ENCODE measurements at places on chromosomes 1 and 21.

GRCh38 chr1:98817821-98818220, 156.3 kb downstream of the SNX7 start:
- DNase-seq, result no peak

GRCh38 chr1:167592475-167592874, 37.6 kb upstream of the RCSD1 start:
- DNase-seq, result no peak

GRCh38 chr1:182633031-182633430, 28.8 kb upstream of the RGS16 start:
- no peak for DNase-seq

GRCh38 chr1:210739627-210740026, 394.3 kb downstream of the KCNH1 start:
- DNase-seq, result no peak

DNA sequence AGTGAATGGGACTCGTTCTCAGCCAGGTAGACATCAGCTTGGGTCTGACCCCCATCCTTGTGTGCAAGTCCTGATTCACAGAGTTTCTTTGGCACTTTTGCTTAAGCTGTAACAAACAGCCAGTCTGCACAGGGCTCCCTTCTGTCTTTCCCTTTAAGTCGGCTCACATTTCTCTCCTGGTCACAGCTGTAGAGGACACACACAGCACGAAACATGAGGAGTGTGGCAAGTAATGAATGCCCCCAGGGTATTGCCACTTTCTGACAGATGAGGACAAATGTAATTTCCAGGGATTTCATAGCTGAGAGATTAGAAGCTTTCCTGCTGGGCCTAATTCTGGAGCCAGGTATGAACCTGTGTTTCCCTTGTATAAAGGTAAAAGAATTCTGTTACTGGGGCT, 423.5 kb downstream of the KIF26B start:
- DNase-seq, result no peak

GRCh38 chr1:85575363-85575995, 5.1 kb upstream of the CCN1 start:
- DNase-seq, result no peak

GRCh38 chr1:217333939-217334338, 297.0 kb downstream of the GPATCH2 start:
- DNase-seq, result no peak

DNA sequence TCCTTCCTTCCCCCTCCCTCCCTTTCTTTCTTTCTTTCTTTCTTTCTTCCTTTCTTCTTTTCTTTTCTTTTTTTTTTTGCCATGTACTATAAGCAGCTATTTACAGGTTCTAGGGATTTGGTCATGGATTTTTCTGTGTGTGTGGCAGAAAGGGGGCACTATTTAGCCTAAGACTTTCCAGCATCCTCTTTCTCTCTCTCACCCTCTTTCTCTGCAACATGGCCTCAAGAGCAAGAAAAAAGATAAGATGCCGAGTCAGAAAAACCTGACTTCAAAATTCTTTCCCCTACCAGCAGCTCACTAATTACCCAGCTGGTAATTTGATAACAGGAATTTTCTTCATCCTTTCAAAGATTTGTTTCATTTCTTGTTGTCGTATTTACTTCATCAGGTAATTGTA, 458.3 kb upstream of the ADAMTS5 start:
- no peak for DNase-seq

DNA sequence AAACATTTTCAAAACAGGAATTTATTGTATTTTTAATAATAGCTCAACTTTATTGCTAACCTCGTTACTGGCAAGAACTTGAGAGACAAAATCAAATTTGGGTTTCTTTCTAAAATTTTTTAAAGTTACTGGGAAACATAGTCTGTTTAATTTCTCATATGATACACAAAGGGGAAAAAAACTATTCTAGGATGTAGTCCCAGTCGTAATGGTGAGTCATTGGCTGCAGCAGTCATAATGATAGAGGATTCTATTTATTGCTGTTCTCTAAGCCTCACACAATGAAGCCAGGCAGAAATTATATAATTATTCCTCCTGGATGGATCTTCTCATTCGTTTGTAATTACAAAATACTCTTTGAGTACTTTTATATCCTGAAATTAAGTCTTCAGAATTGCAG, 326.5 kb upstream of the SGIP1 start:
- no peak for DNase-seq

DNA sequence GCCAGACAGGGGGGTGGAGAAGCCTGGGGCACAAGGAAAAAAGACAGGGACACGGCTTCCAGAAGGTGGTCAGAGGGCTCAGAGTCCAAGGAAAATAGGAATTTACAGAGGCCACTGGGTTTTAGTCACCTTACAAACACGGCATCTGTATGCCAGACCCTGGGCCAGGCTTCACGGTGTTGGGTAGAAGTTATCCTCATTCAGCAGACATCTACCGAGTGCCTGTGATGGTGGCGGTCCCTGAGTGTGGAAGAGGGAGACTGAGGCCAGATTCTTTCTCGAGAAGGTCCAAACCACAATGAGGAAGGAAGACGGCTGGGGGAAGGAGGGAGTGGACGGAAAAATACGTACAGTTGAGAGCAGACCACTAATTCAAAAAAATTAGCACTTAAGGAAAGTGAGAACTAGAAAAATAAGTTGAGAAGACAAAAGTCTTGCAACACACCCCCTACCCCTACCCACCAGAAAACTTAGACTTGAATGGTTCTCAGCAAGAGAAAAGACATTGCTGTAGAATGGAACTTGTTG, 864 bp upstream of the BTG2 start:
- no peak for DNase-seq

DNA sequence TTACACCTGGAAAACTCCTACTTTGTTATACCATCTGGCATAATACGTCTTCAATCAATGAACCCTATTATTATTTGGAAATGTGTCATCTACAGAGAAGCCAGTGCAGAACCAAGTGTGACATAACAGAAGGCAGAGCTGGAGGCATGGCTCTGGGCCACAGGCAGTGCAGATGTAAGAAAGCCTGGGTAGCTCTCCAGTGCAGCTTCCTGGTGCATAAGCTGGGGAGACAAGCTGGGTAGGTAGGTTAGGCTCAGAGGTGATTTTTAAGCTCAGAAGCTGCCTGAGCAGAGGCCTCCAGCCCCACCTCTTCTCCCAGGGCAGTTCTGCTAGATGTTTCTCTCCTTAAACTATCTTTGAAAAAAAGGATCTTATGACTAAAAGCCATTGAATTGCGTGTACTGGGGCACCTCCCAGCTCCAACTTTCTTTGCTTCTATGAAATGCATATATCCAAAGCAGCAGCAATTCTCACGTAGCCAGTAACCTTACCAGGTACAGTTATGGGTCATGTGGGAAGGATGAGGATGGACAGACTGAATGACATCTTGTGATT, 30.7 kb downstream of the AKNAD1 start:
- no peak for DNase-seq

- no peak for DNase-seq
Measured at GRCh38 chr1:235077163-235077540, 51.5 kb downstream of the TOMM20 start.

DNA sequence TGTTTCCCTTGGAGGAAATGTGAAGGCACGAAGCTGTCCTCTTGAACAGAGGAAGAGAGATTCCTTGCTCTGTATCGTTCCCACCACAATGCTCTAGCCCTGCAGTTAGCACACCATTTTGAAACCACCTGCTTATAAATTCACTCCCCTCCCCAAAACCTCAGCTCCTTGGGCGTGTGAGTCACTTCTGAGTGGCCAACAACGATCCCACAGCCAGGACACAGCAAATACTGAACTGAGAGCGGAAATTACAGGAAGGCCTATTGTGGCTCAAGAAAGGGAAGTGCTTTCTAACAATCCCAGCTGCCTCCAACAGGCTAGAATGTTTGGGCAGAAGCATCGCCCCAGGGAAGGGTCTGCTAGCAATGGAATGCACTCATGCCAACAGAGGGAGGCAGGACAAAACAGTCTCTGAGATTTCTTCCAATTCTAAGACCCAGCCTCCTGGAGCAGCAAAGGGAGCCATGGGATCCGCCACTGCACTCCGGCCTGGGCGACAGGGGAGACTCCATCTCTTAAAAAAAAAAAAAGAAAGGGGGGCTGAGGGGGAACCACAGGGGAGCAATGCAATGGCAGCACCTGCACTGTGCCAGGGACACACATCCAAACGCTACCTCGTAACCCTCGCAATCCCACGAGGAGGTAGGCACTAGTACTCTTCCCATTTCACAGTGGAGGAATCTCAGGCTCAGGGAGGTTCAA, 1.9 kb downstream of the TMEM53 start:
- no peak for DNase-seq

DNA sequence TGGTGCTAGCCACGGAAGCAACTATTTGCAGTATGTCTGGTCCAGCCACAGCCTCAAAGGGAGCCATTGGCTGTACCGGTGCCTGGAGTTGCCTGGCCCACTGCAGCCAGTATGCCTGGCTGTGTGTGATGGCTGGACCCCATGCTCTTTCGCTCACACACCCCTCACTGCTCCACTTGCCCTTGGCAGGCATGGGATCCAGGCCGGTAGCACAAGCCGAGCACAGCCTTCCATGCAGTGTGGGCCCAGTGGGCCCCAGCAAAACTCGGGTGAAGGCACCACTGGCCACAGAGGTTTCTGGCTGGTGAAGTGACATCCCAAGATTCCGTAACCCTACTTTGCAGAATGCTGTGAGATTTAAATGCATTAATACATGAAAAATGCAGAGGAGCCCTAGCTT, 665.8 kb downstream of the PLPP3 start:
- DNase-seq, result no peak

DNA sequence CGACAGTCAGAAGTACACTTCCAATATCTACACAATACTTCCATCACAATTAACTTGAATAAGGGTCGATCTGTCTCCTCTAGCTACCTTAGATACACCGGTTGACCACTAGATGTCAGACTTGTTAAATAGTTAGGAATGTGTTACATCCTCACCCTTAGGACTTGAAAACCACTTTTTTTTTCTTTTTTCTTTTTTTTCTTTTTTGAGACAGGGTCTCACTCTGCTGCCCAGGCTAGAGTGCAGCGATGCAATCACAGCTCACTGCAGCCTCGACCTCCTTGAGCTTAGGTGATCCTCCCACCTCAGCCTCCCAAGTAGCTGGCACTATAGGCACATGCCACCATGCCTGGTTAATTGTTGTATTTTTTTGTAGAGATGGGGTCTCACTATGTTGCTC, 120.4 kb upstream of the GREM2 start:
- DNase-seq, result no peak

DNA sequence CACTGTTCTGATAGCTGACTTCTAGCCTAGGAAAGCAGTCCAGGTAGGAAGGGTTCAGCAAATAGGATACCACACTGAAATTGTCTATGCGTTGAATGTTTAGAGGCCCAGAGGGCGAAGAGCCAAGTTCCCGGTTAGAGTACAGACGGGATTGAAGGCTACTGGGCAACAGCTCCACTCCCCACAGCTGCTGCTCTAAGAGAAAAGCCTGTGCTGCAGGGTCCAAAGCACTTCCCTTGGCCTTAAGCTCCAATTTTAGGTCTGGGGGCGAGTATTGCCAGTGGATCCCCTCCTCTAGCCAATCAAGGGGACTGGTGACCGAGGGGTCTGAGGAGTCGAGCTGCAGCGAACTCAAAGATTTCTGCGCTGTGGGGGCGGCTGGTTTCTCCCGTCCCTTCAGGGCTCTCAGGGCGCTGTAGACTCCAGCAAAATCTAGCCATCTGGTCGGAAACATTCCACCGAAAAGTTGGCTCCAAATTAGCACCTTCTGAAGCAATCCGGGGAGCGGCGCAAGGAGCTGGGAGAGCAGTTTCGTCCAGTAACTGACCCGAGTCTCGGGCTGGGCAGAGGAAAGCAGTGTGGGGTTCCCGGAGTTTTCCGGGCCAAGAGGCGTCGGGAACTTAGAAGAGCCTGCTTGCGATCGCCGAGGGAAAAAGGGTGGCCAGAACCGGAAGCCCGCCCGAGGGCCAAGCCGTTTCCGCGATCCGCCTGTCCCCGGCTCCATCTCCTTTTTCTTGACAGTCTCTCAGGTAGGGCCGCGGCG, 748 bp downstream of the PPP1R15B start:
- DNase-seq, result peak; percentile 86

DNA sequence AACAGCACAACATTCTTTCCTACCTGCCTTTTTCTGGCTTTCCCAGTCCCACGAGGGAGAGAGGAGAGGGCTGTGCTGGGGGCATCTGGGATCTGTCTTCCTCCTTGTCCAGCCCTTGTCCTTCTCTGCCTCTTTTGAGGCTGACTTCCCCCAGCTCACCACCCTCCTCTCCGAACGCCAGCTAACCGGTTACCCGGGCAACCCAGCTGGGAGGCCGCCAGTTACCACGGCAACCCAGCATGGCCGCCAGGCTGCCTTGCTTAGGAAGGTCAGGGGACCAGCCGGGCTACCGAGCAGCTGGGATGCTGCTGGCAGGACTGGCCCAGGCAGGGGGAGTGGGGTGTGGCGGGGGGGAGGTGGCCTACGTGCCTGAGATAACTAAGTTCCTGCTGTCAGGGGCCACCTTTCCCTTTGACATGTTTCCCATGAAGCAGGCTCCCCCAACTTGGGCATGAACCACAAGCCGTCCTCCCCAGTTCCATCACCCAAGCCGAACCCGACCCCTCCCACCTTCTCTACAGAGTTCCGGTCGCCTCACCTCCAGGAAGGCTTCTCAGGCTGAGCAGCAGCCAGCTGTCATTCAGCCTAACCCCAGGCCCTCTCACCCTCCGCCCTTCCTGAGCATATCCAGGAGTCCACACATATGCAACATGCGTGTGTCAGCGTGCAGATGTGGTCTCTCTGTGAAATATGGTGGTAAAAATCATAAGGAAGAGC, 8.7 kb downstream of the PLEKHA6 start:
- no peak for DNase-seq

DNA sequence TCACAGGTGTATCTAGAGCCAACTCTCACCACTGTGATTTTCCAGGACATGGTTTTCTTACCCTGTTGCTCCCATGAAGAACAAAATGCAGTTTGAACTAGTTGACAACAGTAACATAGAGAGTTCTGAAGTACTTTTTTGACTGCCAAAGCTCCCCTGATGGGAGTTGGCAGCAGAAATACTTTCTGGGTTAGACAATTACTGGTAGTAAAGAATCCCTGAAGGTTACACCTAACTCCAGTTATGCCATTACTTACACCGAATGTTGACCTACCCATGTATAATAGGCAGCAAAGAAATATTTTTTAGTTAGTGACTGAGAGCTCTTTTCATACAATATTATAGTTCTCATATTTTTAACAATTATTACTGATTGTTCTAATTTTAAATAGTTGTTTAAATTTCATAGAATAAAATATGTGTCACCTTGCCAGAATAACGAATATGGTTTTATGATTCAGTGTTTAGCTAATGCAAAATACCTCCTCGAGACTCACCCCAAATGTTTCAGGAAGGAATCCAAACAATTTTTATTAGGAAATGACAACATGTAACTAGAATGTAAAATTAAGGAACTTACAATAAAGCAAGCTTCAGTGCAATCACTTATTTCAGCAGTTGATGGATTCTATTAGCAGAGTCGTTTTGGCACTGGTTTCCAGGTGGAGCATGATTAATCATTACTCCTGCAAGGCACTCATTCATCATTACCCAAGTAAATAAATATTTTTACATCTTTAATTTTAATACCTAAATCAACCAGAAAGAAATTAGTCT, 237.6 kb downstream of the MRPL39 start:
- DNase-seq, result no peak

- no peak for DNase-seq
Measured at GRCh38 chr1:81458186-81458585, 342.5 kb upstream of the ADGRL2 start.
